Transverse colon (tissue), 4 donors: ENCODE measurements at places on chromosomes 11 and 22. TPM values are rescaled to one million over a fixed set of nuclear protein-coding genes. Genes with fewer than 3 reads are reported as not detected.

DNA sequence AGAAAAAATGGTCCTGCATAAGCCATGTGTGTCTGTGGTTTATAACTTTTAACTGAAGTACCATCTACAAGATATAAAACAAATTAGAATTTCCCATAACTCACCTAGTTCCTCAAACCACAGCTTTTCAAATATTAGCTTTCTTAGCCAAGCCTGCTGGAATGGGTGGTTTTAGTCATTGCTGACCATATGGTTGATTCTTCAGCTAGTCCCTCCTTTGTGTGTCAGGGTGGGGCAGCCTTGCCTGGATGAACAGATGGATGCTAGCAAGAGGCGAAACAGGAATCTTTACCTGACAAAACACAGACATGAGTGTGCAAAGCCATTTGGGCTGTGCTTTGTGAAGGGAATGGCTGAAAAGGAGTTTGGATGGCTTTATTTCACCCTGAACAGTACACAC is 6.9 kb upstream of the B3GNT6 start:
- DNase-seq: no peak

DNA sequence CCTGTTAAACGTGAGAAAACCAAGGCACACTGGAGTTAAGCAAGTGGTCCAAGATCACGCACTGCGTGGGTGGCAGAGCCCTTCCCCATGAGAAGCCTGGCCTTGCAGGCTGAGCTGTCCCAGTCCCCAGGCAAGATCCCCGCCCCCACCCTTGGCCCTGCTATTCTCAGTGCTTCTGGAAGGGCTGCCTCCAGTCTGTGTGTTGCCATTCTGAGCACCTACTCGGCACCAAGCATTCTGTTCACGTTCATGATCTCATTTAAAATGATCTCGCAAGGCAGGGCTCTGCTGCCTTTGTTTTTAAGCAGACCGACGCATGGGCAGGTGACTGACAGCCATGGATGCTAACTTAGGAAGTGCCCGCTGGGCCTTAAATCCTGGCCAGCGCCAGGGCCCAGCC is 62.8 kb downstream of the PHF21B start:
- DNase-seq: no peak

DNA sequence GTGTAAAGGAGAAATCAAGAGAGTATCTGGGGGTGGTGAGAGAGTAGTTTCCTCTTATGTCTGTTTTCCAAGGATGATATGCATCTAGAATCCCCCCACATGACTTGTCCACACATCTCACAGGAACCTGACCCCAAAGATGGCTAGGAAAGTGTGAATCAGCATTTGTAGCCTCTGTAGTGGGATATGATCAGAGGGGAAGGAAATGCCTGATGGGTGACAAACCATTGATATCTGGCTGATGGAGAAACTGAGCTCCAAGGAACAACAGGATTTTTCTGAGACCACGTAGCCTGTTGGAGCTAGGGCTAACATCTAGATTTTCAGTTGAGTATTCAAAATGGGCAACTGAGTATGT is 369.4 kb downstream of the DDX10 start:
- no peak for DNase-seq

DNA sequence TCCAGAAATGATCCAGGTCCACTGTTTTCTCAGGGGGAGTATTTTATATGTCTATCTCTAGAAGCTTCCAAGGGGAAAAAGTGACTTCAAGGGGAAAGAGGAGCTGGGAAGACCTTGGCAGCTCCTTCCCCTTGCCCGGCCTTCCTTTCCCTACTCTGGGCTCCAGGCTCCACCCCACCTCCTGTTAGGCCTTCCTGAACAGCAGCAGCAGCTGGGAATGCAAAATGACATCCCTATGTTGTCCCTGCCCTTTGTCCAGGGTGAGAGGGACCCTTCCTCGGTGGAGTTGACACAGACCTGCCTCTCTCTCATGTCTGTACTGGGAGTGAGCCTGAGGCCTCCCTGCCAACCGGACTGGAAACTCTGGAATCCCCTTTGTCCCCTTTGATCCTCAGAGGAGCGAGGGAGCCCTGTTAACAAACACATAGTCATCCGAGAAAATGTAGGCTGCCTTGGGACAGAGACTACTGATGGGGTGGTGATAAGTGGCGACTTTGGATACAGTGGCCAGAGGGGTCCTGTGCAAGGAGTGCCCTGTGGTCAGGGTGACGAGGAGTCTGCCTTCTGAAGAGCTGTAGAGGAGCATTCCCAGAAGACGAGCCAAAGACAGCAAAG is 9.0 kb upstream of the MALAT1 start:
- peak; percentile 52 for DNase-seq

DNA sequence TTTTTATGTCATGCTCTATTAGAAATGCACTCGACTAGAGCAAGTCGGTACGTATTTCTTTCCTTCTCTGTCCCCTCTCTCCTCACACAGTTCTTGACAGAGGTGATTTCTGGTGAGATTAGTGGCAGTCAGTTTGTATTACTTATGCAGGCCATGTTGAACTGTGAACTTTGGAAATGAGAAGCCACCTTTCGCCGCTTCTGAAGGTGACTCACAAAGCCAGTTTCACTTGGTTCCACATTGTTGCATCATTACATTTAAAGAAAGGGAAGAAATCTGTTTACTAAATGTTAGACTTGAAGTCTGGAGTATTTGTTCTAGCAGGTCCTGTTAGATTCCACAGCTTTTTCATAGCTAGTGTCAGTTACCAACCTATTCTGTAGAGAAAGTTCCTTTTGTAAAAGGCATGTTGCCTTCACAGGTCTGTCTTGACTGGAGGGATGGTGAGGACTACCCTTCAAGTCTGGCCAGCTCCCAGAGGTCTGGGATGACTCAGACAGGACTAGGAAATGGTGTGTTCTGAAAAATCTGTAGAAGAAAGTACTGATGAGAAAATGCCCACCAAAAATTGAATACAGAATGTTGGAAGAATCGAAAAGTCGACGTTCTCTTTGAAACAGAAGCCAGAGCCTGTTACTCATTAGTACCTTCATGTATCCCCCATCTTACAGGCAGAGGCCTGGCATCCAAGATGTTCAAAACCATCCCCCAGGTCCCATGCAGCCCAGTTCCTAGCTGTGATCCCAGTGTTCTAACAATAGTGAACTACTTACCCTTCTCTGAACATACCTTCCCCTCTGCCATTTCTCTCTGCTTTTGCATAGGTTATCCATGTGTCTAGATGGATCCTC is 181.4 kb downstream of the DBX1 start:
- no peak for DNase-seq

- DNase-seq: no peak
These were observed 13.4 kb downstream of the GLB1L2 start for GRCh38 chr11:134345237-134345550.

GRCh38 chr11:122816761-122817520 is 21.4 kb upstream of the CRTAM start:
- peak; percentile 13 for DNase-seq

- no peak for DNase-seq
These were observed 28.0 kb upstream of the GNB1L start for GRCh38 chr22:19882446-19883381.

- DNase-seq: no peak
These were observed 364.3 kb downstream of the LARGE1 start for GRCh38 chr22:33555814-33556522.

- DNase-seq: no peak
These were observed 75.7 kb upstream of the ANO1 start for GRCh38 chr11:70002433-70002832.

DNA sequence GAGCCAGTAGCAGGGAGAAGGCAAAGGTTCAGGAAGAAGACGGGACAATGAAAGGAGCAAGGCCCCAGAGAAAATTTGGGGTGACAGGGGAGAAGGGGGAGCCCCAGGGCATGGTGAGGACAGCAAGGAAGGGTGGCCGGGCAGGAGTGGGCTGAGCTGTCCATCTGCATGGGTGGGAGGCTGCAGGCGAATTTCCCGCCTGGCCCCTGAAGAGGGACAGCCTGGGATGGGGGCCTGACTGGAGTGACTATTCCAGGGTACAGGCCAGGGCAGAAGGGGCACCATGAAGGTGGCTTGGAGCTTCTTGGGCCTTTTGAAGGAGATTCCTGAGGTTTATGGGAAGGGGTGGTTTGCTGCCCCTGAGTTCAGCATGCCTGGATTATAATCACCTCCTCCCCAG is 56.2 kb downstream of the WNT11 start:
- DNase-seq: no peak

- DNase-seq: no peak
These were observed 75.2 kb downstream of the ADAMTS15 start for GRCh38 chr11:130523609-130524008.

GRCh38 chr11:44848203-44848962 is 102.3 kb downstream of the TP53I11 start:
- no peak for DNase-seq

- DNase-seq: no peak
These were observed 17.0 kb upstream of the LDHAL6A start for GRCh38 chr11:18438691-18439090.

DNA sequence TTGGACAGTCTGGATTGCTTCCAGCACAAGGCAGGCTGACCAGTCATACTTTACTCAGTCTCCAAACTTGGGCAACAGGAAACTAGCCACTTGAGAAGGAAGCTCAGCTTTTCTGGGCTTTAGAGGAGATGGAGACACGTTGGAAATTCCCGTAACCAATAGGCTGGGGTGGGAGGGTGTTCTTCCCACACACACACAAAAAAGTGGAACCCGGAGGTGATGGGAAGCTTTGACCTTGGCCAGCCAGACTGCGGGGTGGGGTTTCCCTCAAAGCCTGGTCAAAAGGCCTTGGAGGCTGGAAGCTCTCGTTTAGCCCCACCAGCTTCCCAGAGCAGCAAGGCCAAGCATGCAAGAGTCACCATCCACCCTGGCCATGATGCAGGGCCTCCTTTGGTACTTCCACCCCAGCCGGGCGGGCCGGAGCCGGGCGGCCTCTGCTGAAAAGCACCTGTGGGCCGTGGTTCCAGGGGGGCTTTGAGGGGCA is 126.2 kb downstream of the BCR start:
- no peak for DNase-seq

GRCh38 chr22:31274017-31274416 is 18.3 kb downstream of the PIK3IP1 start:
- no peak for DNase-seq

DNA sequence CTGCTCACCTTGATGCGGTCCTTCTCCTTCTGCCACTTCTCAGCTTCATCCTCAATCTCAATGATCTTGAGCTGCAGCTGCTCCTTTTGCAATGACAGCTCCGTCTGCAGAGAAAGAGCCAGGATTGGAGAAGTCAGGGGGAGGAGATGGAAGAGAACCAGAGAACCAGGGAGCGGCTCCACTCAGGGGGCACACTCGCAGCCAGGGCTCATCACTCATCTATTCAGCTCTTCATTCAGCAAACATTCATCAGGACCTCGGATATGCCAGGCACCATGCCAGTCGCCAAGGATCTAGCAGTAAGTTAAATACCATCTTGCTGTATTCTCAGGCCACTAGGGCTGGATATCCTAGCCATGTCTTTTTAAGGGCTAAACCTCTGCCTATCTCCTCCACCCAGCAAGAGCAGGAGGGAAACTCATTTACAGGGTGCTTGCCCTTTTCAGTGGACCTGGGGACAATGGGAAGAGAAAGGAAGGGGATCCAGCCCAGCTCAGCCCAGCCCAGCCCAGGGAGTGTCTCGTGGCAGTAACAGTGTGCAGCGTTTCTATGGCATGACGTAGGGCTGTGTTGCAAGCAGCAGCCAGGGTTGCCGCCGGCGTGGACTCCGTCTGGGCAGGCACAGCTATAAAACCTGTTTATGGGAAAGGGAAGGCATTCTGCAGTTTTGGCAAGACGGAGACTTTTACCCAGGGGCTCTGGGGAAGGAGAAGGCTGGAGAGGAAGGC is 9.4 kb downstream of the TRIM29 start:
- DNase-seq: peak; percentile 91

DNA sequence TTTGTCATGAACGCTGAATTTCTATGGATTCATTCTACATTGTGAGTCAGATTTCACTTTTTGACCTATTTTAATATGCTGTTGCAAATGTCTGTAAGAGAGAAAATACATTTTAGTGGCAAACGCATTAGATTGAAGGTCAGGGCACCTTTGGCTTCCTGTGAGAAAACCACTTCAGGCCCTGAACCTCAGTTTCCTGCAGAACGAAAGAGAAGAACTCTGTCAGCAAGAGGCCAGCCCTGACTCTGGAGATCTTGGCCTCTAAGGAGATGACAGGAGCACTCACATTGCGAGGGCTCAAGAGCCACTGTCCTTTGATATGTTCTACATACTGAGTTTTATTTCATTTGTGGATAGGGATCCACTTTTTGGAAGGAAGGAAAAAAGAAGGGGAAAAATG is 83.6 kb downstream of the KCNJ1 start:
- no peak for DNase-seq

DNA sequence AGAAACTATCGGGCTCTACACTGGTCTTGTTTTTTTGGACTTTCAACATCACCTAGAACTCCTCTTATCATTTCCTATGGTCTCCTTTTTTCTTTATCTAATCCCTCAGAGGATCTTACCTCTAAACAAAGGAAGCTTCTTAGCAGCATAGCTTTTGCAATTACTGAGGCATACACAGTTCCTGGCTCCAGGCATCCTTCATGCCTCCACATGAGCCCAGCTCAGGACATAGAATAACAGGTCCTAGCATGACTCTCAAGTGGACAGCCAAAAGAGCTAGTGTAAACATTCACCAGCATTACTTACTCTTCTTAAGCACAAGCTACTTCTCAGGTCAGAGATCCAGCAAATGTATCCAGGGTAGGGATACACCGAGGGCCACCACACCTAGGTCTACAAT is 17.1 kb downstream of the CFAP300 start:
- no peak for DNase-seq

The ABTB2 gene
- 0.60 TPM for total RNA-seq

The SYCE3 gene
- total RNA-seq: not detected

The VSIG10L2 gene
- not detected for total RNA-seq

The SCUBE2 gene
- total RNA-seq: 20.0 TPM

The TRIM48 gene
- not detected for total RNA-seq

The HBG2 gene
- total RNA-seq: not detected

The OR4P4 gene
- not detected for total RNA-seq

The PDE2A gene
- total RNA-seq: 6.6 TPM
